ENCODE measurements at places on chromosomes 3 and 15. TPM values are rescaled to one million over a fixed set of nuclear protein-coding genes. Genes with fewer than 3 reads are reported as not detected.

Gene SNRPN
- 81.0 TPM for total RNA-seq

DNA sequence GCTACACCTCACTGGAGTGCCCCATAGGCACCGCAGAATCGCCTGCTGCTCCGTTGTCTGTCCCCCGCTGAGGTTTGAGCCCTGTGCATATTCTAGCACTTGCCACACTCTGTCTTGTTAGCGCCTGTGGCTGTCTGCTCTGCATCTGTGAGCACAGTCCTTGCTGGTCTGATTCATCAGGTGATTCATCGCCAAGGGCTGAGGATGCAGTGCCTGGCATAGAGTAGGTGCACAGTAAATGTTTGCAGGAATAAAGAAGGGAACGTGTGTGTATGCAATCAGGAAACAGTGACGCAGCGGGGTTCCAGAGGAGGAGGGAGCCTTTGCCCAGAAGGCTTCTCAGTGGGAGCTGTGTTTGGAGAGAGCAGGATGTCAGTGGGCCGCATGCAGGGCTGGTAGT, 124.0 kb upstream of the PLXNA1 start:
- DNase-seq = no peak

DNA sequence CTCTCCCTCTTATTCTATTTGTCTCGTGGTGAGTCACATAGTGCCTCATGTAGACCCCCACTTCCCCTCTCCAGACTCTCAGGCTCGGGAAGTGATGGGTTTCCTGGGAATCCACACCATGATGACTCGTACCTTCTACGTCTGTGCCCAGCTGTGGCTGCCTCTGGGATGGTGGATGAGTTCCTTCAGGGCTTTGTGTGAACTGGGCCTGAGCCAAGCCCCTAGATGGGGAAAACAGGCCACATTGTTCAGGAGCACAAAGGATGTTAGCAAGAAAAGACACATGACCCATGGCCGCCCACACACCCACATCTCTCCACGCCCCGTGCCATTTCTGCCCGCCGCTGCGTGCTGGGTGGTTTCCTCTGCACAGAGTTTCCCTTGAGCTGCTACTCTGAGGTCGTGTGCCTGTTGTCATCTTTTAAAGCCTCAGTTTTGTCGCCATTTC, 10.5 kb downstream of the ISG20 start:
- DNase-seq = peak; percentile 74

- no peak for DNase-seq
Measured at GRCh38 chr3:146065573-146066006, 95.4 kb downstream of the PLOD2 start.

- no peak for DNase-seq
Measured at GRCh38 chr3:182389071-182389815, 404.1 kb upstream of the ATP11B start.

Gene PFN2
- total RNA-seq = 17.2 TPM

- no peak for DNase-seq
Measured at GRCh38 chr3:123634149-123635051, 49.5 kb upstream of the HACD2 start.

DNA sequence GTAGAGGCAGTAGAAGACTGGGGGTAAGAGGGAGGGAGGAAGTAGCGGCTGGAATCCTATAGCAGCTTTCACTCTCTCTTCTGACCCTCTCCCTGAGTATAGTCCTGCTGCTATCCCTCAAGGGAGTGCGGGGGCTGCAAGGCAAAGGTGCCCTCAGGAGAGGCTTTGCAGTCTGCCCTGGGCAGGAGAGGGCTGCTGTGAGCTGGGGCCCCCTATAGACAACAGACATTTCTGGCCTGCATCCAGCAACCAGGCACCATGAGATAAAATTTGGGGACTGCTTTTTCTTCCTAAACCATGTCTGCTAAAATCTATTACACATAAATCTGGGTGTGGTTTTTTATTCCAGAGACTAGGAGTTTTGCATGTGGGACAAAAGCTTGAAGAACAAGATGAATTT, 48.0 kb downstream of the SACM1L start:
- no peak for DNase-seq

Gene MST1R
- total RNA-seq = 0.58 TPM

DNA sequence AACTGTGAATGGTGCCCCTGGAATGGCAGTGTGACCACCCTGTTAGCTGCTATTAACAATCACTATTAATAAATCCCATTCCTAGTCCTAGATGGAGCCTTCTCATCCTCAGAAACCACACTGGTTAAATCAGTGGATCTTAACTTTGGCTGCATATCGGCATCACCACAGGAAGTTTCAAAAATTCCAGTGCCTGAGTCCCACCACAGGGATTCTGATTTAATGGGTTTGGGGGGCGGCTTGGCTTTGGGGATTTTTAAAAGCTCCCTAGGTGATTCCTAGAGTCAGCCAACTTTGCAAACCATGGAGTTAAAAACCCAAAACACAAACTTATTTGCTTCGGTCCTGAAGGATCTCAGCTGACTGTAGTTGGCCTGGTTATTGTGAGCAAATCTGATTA, 3.1 kb downstream of the FAM107A start:
- DNase-seq = no peak

GRCh38 chr3:48835650-48836366, 11.9 kb downstream of the PRKAR2A start:
- DNase-seq = no peak

DNA sequence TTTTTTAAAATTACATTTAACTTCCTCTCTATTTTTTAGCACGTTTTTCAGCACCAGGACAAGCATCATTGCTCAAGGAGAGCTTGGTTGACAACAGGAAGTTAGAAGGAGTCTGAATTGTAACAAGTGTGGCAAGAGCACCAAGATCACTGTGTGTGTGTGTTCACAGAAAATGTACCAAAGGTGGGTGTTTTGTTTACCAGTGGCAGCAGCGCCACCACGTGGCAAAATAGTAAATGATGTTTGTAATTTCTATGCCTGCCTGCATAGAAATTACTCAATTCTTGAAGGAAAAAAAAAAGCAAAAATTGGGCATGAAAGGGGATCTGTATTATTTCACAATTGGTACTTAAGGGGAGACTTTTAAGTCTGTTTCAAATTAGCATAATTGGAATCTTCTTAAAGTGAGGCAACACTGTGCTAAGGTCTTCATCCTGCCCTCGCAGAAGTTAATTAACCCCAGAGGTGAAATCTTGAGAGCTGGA, 7.4 kb upstream of the U2SURP start:
- DNase-seq = peak; percentile 60

DNA sequence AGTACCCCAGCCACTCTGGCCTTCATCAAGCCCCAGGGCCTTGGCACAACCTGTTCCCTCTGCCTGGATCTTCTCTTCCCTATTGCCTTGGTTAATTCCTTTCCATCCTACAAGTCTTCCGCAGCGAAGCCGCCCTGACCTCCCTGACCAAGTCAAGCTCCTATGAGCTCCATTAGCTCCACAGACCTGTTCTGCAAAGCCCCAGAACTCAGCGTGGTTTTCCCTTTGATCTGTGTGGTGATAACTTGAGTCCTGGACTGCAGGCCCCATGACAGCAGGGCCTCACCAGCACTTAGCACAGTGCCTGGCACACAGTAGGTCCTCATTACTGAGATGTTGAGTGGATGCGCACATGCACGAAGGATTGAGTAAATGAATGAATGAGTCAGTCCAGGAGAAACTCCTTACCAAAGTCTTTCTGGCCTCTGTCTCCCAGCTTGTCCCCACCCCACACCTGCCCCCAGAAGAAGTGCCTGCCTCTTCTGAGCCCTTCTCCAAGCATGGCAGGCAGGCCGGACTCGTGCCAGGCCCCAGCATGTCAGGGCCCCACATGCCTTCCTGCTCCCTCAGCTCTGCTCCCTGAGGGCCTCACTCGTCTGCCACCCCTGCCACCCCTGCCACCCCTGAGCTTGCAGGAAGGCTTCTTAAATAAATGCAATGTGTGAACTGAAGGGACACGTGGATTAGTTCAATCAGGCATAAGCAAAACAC, 6.3 kb downstream of the ANPEP start:
- DNase-seq = no peak

- DNase-seq = no peak
Measured at GRCh38 chr3:150743508-150743907, 19.5 kb downstream of the SIAH2 start.

Gene POLG
- total RNA-seq = 158 TPM

DNA sequence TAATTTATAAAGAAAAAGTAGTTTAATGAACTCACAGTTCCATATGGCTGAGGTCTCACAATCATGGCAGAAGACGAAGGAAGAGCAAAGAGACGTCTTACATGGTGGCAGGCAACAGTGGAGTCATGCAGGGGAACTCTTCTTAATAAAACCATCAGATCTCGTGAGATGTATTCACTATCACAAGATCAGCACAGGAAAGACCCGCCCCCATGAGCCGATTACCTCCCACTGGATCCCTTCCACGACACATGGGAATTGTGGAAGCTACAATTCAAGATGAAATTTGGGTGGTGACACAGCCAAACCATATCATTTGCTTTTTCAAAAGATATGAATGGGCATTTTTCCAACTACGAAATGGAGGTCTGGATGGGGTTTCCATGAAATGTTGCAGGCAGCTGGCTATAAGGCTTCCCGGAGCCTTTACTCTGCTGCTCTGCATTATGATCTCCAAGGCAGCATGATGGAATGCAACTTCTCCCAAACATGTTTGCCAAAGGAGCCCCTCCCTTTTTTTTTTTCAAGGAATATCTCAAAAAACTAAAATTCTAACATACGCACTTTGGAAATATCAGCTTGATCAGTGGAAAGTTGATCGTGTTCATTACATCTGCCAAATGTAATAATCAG, 189.7 kb downstream of the MEX3B start:
- no peak for DNase-seq

Gene LAMB2
- total RNA-seq = not detected
